NCI-H2171 treated with DMSO at 0.1 percent for 48 hours (cell line): ENCODE measurements at places on chromosomes 6 and 20.

DNA sequence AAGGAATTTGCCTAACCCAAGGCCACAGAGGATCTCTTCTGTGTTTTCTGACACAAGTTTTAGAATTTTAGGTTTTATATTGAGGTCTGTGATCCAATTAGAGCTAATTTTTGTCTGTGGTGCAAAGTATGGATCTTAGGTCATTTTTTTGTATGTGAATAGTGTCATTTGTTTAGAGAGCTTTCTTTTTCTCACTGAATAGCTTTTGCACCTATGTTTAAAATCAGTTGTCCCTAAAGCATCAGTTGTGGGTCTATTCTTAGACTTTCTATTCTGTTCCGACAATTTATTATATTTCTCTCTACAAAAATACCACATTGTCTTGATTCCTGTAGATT, 341 bp upstream of the MCM9 start:
- DNase-seq, result no peak

DNA sequence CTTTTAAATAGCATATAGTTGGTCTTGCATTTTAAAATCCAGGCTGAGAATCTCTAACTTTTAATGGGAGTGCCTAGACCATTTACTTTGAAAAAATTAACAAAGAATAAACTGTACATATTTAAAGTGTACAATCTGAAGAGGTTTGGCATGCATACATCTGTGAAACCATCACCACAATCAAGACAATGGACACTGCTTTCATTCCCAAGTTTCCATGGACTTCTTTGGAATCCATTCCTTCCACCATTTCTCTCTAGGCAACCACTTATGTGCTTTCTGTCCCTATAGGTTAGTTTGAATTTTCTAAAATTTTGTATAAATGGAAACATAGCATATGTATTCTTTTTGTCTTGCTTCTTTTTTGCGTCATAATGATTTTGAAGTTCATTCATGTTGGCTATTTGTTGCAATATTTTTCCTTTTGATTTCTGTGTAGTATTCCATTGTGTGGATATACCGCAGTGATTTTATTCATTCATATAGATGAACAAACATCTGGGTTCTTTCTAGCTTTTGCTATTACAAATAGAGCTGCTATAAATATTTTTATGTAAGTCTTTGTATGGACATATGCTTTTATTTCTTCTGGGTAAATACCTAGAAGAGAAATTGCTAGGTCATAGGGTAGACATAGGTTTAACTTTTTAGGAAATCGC, 50.9 kb downstream of the NEDD9 start:
- no peak for DNase-seq

GRCh38 chr20:34542439-34542838, 16.1 kb upstream of the MAP1LC3A start:
- DNase-seq, result no peak

GRCh38 chr6:15254070-15254975, 8.5 kb downstream of the JARID2 start:
- no peak for DNase-seq

DNA sequence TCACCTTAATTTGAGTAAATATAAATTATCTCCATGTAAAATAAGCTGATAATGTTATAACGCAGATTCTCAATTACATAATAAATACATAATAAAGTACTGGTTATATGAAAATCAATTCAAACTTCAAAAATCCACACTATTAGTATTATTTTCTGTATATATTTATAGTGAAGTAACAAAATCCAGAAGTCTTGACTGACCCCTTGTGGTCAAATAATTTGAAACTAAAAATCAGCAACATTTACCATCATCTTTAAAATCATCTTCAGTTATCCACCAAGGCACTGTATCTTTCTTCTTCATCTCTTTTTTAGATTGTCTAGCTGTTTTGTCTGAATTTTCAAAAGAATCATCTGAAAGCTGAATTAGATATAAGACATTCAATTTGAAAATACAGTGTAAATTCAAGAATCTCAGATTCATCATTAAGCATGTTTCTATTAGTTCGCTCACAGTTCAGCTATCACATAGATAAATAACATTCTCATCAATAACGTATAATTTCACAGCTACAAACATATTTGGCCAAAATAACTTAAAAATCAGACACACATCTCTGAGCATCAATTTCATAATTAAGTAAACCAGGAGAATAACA, 6.5 kb downstream of the CEP162 start:
- DNase-seq, result peak; percentile 43

DNA sequence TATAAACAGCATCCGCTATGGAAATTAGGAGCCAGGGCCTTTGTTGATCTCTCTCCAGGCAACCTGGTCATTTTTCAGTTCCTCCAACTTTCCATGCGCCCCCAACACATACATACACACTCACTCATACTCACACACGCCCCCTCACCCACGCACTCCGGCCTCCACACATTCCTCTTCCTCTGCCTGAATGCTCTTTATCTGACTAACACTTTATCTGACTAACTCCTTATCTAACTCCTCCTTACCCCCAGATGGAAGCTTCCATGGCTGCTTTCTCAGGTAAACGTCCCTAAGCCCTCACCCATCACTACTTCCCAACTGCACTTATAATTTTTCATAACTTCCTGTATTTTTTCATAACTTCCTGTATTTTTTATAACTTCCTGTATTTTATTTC, 17.4 kb downstream of the CASS4 start:
- DNase-seq, result no peak

DNA sequence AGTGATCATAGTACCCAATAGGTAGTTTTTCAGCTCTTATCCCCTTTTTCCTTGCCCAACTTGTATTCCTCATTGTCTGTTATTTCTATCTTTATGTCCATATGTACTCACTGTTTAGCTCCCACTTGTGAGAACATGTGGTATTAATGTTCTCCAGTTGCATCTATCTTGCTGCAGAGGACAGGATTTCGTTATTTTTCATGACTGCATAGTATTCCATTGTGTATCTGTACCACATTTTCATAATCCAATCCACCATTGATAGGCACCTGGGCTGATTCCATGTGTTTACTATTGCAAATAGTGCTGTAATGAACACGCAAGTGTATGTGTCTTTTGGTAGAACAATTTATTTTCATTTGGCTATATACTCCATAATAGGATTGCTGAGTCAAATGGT, 819.5 kb upstream of the ADGRB3 start:
- DNase-seq, result no peak

DNA sequence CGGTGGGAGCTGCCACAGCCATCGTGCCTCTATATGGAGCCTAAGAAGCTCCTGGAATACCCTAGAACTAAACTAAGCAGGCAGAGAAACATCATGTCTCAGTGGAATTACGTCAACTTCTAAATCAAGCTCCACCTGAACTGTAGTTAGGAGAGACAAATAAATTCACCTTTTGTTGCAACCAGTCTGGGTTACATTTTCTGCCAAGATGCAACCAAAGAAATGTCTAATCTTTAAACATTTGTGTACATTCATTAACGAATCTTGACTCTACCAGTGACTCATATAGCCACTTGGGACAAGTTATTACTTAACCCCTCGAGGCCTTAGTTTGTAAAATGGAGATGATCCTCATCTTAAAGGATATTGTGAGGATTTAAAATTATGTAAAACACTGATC, 8.9 kb downstream of the PTPRK start:
- DNase-seq, result no peak

DNA sequence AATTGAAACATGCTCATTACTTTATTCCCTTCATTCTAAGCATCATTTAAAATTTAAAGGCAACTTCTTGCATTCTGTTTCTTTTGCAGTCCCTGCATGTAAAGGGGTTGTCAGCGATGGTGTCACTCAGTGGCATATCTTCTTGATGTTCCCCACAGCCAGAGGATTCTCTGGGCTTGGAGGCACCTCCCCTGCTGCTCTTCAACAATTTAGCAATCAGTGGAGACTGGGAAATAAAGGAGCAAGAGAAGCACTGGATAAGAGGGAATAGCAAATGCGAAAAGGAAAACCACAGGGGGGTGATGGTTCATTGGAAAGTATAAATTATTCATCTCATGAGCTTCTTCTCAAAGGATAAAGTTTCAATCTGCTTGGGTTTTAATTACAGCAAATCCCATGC, 30.7 kb upstream of the MC3R start:
- DNase-seq, result no peak

GRCh38 chr6:30127238-30128093, 8.5 kb upstream of the TRIM40 start:
- DNase-seq, result no peak

- DNase-seq, result no peak
Observed at GRCh38 chr6:168206661-168207274, 112.8 kb downstream of the DACT2 start.

- DNase-seq, result no peak
Observed at GRCh38 chr6:155584006-155584405, 128.4 kb upstream of the NOX3 start.

DNA sequence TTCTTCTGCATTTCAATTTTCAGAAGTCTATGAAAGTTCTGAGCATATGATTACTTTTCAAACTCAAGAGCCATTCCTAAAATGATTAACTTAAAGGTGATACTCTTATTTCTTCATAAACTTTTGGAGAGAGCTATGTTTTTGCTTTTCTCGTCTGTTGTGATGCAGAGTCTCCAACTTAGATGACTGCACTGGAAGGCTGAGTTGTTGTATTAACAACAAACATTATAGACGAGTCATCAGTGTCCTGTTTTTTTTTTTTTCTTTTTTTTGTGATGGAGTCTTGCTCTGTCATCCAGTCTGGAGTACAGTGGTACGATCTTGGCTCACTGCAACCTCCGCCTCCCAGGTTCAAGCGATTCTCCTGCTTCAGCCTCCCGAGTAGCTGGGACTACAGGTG, 101.9 kb downstream of the CD109 start:
- no peak for DNase-seq

DNA sequence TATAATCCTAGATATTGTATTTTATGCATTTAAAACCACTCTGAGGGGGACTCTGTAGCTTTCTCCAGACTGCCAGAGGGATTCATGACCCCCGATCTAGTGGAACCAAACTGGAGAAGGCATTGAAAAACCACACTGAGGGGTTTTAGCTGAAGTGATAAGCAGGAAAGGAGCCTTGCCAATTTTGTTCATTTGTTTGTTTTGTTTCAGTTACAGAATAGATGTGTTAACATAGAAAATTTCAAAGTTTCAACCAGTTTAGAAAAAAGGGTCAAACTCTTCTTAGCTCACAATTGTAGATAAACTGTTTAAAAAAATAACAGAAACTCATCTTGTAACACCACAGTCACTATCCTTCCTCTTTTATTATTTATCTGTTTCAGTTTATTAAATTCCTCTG, 19.8 kb downstream of the TAB2 start:
- no peak for DNase-seq

- no peak for DNase-seq
Observed at GRCh38 chr6:113782636-113783035, 74.5 kb upstream of the MARCKS start.

- no peak for DNase-seq
Observed at GRCh38 chr6:88164061-88164460, 2.1 kb downstream of the CNR1 start.

DNA sequence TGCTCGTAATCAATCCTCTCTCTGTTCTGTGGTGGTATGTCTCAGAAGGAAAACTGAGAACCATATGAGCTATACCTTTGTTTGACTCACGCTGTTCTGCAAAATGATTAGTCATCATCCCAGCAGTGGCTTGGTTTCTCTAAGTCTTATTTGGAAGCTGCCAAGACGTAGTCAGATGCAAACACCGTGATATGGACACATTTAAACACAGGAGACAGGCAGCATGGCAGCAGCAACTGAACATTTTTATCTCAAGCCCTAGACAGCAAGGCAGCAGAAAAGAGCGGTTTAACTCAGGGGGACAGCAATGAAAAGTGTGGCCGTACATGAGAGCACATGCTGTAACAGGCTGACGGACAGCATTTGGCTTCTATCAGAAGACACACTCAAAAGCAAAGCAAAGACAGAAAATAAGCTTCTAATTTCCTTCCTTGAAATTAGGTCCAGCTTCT, 1295.1 kb downstream of the EPHA7 start:
- DNase-seq, result no peak

DNA sequence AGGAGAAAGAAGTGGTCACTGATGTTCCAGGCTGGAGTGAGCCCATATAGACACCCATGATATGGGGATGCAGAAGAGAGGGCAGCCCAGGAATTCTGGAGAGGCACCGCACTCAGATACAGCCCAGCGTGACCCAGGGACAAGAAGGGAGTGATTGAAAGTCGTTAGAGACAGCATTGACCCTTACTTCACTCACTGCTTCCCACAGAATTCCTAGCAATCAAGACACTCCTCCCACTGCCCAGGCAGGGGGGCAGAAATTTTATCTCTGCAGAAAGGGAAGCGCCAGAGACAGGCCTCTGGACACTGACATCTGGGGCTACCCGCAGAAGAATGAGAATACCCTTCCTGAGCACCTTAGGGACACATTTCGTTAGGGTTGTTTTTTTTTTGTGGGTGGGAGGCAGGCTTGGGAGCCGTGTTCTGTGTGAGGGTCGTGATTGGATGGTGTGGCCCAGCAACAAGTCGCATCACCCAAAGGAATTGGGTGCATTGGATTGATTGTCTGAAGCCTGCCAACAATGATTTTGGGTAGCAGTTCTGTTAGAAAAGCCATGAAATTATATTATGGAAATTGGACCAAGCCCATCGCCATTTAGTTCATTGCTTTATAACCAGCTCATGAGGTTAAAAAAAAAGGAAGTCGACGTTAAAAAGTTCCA, 45.9 kb upstream of the MAP3K4 start:
- DNase-seq, result no peak

DNA sequence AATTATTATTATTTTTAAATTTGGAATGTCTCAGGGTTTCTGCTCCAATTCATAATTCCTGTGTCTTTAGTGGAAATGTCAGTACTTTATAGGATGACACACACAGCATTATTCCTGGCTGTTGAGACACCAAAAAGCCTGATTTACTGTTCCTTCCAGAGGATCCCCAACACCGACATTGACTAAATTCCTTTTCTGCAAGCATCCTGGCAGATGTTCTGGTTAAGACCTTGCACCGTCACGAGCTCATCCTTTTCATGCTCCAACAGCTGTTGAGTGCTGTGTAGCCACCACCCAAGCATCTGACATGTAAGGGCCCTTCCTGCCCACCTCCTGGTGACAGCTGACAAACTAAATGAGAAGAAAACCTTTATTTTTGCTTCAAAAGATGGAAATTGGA, 284.3 kb upstream of the SULF2 start:
- DNase-seq, result peak; percentile 85

DNA sequence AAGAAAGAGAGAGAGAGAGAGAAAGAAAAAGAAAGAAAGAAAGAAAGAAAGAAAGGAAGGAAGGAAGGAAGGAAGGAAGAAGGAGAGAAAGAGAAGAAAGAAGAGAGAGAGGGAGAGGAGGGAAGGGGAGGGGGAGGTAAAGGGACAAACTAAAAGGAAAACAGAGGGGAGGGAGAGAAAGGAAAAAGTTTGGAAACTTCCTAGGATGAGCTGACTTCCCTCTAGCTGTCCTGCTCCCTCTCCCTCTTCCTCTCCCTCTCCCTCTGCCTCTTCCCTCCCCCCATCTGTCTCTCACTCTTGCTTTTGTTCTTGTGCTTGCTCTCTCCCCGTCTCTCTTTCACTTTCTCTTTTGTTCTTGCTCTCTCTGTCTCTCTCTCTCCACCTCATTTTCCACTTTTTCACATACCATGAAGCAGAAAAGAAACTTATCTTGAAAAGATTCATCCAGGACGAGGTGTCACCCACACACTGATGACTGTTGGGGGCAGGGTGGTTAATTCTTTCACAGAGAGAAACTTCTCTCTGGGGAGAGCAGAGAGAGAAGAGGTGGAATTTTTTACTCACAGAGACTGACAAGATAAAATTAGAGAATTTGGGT, 56.4 kb upstream of the DUSP22 start:
- no peak for DNase-seq

GRCh38 chr6:90008908-90009501, 114.7 kb downstream of the GJA10 start:
- DNase-seq, result no peak
